NCI-H1436 (cell line): ENCODE measurements at places on chromosomes 1 and 21.

DNA sequence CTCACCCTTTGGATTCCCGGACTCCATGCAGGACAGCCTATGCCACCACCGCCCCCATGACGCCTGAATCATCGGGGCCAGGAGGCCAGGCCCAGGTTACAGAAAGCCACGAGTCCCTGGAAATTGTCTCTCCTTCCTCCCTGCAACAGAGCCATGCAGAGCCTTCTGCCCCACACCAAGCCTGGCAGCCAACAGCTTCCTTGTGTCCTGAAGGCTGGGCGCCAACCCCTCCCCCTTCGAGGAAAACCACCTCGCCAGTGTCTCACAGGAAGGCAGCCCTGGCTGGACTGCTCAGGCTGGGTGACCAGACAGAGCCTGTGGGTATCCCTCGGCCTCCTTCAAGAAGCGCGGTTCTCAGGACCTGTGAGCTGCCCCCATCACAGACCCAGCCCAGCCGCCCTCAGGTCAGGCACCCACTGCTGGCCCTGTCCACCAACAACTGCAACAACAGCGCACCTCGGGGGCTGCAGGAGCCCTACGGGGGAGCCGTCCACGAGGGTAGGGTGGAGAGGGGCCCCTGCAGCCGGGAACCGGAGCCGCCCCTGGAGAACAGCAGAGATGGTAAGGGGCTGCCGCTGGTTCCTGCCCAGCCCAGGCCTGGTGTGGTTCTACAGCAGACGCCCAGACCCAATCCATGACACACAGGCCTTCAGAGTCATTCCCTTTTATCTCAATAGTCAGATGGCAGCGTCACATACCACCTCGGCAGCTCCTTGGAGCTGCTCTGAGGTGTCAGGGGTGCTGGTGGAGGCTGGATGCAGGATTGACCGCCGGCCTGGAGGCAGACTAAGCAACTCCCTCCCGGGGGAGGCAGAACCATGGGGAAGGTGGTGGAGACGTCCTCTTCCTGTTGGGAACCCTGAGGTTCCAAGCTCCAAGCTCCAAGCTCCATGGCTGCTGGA, 23.7 kb downstream of the KIAA1614 start:
- DNase-seq: no peak

DNA sequence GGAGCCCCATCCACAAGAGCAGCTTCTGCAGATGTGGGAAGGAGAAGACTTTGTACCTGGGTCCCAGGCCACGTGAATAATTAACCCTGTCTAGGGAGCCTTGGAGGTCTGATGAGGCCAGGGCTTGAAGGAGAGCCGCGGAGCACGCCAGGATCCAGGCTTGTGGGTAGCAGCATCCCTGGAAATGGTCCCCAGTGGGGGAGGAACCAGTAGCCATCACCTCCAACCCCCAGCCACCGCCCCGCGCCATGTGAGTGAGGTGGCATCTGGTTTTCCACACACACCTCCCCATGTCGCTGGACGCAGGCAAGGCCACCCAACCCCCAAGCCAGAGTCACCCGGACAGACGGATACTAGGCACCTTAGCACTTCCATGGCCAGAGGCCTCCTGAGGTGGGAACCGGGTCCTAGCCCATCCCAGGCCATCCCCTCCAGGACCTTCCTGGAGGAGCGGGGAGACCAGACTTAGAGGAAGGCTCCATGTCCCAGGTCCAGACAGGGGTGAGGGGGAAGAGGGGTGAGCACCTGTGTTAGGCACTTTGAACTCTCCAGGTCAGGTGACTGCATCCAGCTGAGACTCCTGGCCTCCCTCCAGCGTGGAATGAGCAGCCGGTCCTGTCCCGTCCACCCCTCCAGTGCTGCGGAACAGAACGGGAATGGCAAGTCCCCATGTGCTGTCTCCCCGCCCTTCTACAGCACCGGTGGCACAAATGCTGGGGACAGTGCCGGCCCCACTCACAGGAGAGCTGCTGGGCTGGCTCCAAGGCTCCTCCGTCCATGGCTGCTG, 53.2 kb downstream of the RIPK4 start:
- no peak for DNase-seq

DNA sequence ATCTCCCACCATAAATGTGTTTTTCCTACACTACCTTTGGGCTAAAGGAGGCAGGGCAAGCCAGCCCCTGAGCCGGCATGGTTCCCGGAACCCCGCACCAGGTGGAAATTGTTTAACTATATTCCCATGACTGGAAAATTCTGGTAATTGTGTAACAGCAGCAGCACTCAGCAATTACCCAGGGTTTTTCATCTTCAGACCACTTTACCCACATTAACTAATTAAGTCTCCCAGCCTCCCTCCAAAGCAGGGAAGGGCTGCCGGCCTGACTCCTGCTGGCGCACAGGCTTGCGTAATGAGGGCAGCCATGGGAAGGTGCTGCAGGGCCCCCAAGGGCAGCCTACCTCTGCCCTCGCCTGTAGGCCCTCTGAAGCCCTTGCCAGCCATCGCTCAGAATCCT, 140.7 kb upstream of the VAMP3 start:
- DNase-seq: peak; percentile 85

GRCh38 chr21:44834951-44835646, 17.2 kb upstream of the SUMO3 start:
- DNase-seq: no peak

GRCh38 chr21:35243171-35243570, 194.1 kb upstream of the RUNX1 start:
- no peak for DNase-seq

GRCh38 chr1:44144962-44145756, 3.7 kb upstream of the KLF18 start:
- no peak for DNase-seq

DNA sequence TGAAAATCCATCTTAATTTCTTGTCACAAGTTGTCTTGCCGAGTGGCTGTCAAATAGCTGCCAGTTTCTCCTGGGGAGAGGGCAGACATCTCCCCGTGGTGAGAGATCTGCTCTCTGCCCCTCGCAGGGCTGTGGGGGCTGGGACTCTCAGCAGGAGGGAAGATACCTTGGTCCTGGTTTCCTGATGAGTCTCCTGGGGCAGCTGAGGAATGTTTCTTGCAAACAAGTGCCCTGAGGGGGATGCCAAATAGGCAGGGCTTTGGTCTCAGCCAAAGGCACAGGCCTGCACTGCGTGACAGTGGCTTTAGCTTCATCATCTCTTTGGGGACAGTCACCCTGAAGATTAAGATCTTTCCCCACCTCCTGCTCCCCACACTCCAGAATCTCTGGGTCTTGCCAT, 40.9 kb downstream of the SYT6 start:
- DNase-seq: no peak

DNA sequence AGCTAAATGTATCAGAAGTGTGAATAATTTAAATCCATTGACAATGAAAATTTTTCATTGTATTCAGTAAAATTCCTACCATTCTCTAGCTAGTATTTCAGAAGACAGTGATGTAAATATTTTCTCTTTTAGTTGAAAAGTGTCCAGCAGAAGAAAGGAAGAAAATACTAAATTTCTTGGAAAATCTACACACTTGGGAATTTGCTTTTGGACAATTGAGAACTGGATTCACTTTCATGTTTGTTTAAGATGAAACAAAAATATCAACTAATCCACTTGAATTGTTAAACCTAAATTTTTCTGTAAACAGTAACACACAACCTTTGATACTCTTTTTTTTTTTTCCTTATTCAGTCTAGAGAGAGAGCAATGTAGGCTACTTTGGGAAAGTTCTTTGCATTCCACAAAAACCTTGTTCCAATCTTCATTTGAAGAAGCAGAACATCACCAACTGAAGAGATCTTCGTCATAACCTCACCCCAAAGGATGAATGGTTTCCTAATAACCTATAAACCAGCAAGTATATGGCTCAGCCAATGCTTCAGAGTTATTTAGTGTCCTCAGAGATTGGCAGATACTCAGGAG, 155.1 kb upstream of the GORAB start:
- no peak for DNase-seq

DNA sequence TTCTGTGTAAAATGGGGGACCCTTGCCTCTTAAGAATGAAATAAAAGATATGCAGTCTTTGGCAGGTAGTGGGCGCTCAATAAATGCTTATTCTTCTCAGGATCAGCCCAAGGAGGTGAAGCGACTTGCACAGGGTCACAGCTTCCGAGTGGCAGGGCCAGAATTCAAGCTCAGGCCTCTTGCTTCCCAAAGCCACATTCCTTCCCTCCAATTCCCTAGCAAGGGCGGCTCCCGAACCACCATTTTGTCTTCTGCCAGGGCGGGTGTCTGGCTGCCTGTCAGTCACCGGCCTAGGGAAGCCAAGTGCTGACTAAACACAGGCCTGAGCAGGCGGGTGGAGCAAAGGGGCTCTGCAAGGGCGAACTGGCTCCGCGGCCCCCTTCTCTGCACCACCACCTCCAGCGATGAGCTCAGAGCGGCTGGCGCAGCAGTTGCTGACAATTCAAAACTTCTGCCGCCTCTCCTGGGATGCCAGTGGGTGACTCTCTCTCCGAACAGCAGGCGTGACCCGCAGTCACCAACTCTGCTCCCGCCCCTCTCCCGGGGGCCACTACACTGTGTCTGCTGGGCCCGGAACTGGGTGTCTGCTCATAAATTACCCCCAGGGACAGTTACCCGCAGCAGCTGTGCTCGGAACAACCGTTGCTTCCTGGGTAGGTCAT, 10.8 kb downstream of the GPR3 start:
- no peak for DNase-seq

DNA sequence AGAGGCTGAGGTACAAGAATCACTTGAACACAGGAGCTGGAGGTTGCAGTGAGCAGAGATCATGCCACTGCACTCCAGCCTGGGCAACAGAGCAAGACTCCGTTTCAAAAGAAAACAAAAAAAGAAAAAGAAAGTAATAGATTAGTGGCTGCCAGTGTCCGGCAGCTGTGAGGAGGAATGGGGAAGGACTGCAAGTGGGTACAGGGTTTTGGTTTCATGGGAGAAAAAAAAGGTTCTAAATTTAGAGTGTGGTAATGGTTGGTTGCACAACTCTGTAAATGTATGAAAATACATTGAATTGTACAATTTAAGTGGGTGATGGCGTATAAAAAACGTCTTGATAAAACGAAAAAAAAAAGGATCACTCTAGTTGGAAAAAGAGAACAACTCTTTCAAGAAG, 6.7 kb downstream of the TAF1A start:
- DNase-seq: no peak

- no peak for DNase-seq
Measured at GRCh38 chr1:8104278-8105236, 78.4 kb upstream of the ERRFI1 start.

- DNase-seq: no peak
Measured at GRCh38 chr1:233209481-233209880, 86.0 kb downstream of the PCNX2 start.

- no peak for DNase-seq
Measured at GRCh38 chr1:166905900-166906299, 29.8 kb upstream of the TADA1 start.

DNA sequence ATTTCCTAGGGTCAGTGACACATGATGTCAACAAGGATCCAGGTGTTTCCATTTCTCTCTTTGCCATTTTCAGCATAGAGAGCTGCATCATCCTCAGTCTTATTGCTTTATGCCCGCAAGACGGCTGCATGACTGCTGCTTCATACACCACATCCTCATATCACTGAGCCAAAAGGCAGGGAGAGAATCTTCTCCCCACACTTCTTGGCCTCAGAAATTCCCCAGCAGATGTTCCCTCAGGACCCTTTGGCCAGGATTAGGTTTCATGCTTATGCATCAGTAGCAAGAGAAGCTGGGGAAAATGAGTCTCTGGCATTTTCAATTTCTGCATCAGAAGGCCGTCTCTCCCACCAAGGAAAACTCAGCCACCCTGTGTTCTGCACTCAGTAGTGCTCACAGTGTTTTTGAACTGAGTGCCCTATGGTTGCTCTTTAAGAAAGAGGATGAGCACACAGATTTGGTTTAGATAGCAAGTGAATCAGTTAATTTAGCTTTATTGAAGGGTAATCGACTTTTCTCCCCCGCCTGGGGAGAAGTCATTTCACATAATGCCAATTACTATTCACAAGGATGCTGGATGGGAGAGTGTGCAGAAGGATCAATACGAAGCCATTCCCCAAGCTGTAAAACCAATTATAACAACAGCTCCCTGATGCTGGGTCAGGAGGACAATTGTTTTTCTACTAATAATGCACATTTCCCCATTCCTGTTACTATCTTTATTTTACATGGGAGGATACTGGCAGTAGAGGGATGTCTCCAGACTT, 360.2 kb downstream of the HHIPL2 start:
- DNase-seq: no peak

- no peak for DNase-seq
Measured at GRCh38 chr21:43772425-43772821, 3.7 kb downstream of the CSTB start.

DNA sequence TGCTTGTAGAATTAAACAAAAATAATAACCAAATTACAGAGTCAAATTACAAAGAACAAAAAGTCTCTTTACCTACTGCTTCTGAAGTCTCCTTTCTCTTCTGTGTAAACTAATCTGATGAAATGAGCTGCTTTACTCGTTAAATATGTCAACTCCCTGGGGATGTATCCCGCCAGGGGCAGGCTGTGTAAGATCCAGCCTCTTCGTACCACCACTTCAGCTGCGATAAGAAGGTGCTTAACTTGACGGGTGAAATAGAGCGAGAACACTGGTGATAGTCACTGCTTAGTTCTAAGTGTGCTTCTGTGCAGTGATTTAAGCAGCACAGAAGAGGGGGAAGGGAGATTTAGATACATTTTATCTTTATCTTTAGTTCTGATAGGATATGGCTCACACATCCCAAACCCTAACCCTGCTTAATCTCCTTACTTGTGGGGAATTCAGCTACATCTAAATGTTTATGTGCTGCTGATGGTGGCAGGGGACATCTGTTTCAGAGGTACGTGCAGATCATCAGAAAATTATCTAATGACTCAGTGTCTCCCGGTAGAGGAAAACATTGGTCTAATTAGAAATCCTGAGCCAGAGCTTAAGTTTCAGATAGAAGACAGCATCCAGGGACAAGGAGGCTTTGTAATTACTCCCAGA, 46.0 kb downstream of the RHOU start:
- peak; percentile 96 for DNase-seq

DNA sequence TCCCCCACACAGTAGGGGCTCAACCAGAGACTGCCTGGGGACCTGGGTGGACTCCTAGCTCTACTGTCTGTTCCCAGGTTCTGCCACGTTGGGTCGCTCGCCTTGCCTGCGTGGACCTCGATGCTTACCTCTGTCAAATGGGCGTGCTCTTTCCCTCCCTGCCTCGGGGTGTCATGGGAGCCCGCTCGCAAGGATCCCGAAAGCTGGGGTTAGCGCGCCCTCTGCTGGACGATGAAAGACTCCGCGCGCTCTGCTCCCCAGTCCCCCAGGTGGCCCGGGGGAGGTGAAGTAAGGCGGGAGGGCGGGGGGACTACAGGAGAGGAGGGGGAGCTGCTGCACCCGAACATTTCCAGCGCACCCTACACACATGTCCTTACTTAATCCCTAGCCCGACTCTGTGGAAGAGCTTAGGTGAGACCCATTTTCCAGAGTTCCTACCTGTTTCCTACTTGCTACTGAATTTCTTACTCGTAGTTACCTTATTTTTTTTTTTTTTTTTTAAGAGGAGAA, 2.3 kb upstream of the BSND start:
- no peak for DNase-seq

DNA sequence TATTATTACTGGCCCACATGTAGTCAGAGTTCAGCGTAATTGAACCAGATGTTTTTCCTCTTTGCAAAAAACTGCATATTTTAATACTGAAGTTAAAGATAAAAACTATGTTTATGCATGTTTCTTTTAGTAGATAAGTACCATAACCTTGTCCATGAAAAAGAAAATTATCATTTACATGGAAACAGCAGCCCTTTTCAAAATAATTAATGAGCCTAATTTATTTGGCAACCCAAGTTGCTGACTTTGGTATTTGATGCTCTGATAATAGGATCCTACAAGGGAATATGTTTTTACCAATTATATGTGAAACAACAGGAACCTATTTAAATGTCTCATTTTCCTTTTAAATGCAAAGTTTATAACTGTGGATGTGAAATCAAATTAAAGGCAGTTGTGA, 281.3 kb upstream of the C1orf105 start:
- no peak for DNase-seq

- no peak for DNase-seq
Measured at GRCh38 chr21:46038871-46039397, 57.4 kb downstream of the COL6A1 start.
